ENCODE measurements at places on chromosomes 11 and 22.

DNA sequence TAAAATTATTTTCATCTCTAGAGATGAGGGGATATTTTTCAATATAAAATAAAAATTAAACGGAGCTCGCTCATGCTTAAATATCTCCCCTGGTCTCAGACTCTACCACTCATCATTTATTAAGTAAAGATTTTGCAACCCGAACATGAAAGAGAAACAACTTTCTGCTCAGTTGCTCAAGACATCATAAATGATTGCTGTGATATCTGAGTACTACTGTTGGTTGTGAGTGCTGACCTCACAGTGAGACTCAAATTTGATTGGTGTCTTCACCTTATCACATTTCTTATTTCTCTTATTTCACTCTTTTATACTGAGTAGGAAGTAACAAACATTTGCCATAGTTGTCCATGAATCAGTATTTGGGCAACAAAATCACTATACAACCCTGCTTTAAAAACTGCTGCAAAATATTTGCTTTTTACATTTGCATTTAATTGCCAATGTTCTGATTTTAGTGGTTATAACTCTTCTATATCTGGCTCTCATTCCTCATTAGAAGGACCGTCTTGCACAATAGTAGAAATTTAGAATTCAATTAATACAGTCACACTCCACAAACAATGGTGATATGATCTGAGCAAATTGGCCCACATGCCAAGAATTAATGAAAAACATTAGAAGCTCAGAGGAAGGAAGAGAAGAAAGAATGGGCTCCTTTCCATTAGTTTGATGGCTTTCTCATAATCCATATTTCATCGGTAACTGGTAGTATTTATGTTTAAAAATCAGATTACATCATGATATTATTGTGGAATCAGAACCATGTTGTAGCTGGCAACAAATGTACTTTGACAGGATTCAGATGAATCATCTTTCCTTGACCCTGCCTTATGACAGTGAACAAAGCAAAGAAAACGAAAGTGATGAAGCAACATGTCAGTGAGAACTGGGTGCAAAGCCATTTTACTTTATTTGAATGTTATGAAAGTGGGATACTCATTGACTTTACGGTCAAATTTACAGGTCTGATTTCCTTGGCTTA, 973.6 kb upstream of the TENM4 start:
- no peak for DNase-seq

- DNase-seq, result no peak
Measured at GRCh38 chr22:36447632-36448031, 33.8 kb downstream of the TXN2 start.

DNA sequence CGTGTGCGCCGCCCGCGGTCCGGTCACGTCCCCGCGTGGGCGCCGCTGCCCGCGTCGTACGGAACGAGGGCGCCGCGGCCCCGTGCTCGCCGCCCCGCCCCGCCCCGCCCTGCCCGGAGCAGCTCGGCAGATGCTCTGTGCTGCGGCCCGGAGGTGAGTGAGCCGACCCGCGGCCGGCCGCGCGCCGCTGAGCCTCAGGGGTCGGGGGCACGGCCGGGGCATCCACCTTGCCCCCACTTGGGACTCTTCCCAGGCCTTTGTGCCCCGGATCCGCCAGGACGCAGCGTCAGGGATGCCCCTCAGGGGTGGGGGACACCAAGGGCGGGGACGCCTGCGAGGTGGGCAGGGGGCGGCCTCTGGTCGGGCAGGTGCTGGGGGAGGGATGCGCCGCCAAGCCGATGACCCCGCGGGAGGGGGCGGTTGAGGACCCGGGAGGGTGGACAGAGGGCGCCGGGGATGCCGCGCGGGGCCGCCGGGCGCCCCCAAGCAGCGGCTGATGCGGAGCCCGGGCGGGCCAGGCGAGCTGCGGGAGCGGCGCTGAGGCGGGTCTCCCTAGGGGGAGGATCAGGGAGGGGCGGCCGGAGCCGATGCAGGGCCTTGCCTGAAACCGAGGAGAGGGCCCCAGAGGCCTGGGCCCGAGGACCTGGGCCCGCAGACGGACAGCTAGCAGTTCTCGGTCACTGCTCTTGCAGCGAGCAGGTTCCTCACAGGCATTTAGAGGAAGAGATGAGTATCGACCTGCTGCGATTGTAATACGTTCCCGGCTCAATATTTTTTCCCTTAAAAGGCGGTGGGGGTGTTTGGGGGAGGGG, at the start of gene GNAZ:
GNAZ (plus strand) TSS at position 102 of the 812 bp plus-strand sequence. CDS start 25,177 bp downstream, outside the sequence.
- no peak for DNase-seq

DNA sequence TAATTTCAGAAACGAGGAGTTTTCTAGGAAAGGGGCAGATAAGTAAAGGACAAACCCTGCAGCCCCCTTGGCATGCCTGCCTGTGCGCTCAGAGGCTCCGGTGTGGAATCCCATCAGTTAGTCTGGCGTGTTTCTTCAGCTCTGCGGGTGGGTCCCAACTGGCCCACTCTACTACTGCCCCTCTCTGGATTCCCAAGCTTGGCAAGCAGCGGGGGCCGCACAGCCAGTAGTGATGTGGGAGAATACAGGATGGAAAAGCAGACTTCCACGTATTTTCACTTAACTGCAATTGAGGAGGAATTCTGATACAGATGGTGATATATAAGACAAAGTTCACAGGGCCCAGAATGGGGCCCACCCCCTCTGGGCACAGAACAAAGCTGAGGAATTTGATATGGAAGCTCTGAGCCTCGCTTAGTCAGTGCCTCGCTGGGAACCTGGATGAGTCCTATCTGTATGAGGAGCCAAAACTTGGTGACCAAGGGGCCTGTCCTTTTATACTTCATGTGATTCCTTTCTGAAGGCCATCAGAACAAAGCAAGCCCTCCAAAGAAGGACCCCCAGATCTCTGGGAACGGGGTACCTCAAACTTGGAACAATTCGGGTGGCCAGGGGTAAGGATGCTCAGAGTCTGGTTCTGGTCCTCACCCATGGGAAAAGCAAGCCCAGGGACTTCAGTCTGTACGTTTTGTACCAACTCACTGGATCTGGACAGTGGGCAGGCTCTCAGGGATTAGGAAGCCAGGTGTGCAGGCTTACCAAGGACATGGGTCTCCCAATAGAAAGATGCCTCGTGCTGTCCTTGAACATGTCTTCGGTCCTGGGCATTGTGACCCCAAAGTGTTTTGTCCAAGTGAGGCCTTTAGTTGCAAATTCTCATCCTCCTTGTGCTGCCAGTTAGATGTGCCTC, 26.0 kb downstream of the RELT start:
- no peak for DNase-seq
